Stimulated activated CD8-positive, alpha-beta memory T cell treated with anti-CD3 and anti-CD28 coated beads, Interleukin-15, amount 100 ng/mL, for 48 hours (primary cell): ENCODE measurements at places on chromosomes 5 and 9.

- no peak for DNase-seq
Observed at GRCh38 chr5:61667525-61668218, 335.6 kb downstream of the ZSWIM6 start.

DNA sequence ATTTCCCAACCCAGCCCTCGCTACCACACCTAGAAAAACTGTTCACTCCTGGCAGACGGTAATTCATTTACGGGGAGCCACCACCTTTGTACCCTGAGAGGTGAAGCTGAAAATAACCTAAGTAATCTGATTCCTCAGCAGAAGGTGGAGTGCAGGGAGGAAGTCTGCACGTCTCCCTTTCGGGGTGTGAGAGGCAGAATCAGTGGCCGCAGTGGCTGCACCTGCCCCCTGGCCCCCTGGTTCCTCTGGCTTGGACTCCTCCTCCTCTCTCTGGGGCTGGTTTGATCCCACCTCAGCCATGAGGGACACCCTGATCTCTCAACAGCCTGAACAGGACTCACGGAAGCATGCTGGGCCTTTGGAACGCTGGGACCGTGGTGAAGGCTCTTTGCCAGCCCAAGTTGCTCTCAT lies 10.5 kb downstream of the TMEM174 start:
- no peak for DNase-seq

DNA sequence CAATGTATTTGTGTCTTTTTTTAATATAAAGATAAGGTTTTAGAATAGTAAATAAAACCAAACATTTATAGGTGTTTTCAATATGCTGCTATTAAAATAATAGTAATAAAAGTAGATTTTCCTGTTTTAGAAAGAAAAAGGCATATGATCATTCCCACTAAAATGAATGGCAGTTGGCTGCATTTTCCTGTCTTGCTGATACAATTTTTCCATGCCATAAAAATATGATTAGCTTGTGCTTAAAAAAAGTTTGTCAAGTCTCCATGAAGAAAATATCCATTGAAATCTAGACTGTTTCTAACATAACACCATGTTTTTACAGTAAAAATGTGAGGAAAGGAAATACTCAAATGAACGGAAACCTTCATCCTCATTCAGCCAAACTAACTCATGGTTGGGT lies 65.0 kb downstream of the FBXL7 start:
- no peak for DNase-seq

GRCh38 chr5:94181895-94182294 lies 436.5 kb downstream of the KIAA0825 start:
- no peak for DNase-seq

GRCh38 chr9:135082536-135082935 lies 4.9 kb upstream of the OLFM1 start:
- no peak for DNase-seq

DNA sequence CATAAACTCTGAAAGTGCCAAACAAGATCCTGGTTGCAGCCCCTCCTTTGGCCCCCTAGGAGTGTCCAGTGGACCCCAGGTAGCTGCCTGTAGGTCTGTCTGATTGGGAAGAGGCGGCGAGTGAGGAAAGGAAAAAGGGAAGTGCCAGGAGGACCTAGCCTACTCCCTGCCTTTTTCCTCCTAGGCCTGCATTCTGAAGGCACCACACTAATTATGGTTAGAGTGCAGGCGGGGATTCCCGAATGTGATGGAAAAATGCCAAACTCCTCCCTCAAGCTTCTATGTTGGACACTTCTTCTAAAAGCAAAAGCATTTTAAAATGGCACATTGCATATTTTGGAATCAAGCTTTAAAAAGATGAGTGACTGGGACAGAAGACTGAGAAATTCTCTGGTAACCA lies 83.2 kb upstream of the SMIM15 start:
- DNase-seq: no peak

GRCh38 chr5:126514131-126514557 lies 80.9 kb downstream of the ALDH7A1 start:
- DNase-seq: no peak

DNA sequence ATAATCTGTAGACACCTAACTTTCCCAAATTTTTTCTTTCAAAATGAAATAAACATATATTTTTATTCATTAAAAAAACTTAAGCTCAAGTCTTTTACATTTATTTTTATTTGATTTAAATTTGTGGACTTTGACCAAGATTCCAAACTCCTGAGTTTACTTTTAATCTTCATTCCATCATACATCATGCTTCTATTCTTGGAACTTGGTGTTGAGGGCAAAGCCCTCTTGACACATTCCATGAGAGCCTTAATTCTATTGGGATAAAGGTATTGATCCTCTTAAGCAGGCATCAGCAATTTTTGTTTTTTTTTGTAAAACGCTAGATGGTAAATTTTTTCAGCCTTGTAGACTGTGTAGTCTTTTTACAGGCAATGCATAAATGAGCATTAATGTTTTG lies 53.6 kb downstream of the FBXO4 start:
- DNase-seq: no peak

DNA sequence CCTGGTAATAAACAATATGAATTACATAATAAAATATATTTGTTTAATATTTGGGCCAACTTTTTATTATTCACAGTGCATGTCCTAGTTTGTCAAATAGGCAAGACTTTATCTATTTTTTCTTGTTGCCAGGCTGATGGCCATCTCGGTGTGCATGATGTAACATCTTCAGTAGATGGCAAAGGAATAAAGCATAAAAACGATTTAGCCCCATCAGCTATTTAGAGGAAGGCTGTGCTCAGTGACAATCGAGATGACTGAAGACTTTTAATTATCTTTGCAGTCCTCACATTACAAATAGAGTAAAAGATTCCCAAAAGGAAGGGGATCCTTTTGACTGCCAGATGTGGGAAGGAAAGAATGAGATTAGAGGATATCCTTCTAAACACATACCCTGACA lies 358.5 kb downstream of the PTPRD start:
- DNase-seq: no peak

DNA sequence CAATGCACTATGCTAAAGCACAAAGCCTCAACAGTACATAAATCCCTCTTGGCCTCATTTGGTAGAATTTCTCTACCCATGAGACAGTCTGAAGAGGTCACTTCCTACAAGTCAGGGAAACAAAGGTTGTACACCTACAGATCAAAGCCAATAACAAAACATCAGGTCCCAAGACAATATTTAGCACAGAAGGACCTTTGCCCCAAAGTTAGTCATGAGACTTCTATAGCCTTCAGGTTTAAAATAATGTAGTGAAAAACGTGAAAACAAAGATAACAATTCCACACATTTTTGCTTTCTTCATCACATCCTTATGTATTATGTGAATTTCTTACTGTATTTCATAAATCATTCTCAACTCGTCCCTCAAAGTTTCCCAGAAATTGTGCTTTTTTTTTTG lies 15.8 kb downstream of the AFF4 start:
- DNase-seq: no peak

- DNase-seq: no peak
Observed at GRCh38 chr9:115923410-115923809, 230.2 kb upstream of the PAPPA start.

- DNase-seq: no peak
Observed at GRCh38 chr5:75651575-75652238, 40.5 kb downstream of the ANKDD1B start.

DNA sequence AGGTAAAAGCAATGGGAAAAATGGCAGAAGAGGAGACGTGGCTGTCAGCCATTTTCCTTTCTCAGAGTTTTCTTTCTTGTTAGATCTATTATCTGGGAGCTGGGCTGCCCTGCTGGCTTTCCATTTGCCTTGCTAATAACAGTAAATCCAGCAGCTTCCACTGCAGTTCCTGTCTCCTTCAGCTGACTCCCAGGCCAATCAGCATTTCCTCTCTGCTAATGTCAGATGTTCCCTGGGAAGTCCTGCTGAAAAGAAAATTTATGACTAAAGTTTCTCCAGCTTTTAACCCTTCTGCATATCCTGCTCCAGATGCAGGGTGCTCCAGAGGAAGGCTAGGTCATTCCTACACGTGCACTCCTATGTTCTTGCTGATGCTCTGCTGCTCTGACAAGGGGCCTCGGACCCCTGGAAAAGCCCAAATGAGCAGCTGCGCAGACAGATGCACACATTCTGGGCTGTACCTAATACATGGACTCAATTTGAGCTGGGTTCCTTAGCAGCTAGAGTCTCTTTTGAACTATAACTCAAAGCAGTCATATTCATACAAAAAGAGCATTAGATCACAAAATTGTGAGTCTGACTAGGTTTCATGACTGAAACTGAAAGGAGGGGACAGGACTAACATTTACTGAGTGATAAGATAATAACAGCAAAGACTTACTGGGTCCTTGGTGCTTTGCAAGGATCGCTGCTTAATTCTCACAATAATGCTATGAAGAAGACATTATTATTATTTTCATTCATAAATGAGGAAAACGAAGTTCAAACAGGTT lies 182.2 kb downstream of the MAPKAP1 start:
- no peak for DNase-seq

DNA sequence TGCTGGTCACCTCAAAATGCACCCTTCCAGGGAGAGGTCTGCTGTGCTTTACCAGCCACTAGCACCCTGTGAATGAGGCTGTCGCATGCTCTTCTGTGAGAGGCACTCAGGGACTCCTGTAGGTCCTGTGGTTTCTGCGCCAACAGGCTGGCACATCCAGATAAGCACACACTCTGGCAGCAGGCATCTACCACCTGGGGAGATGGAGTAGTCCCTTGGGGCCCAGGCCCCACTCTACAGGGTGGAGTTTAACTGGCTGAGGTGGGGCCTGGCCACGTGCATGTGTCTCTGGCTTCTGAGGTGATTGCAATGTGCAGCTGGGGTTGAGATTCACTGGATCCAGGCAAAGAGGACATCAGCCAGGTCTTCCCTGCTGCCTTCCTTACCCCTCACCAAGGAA lies 32.3 kb downstream of the TMEM174 start:
- no peak for DNase-seq

DNA sequence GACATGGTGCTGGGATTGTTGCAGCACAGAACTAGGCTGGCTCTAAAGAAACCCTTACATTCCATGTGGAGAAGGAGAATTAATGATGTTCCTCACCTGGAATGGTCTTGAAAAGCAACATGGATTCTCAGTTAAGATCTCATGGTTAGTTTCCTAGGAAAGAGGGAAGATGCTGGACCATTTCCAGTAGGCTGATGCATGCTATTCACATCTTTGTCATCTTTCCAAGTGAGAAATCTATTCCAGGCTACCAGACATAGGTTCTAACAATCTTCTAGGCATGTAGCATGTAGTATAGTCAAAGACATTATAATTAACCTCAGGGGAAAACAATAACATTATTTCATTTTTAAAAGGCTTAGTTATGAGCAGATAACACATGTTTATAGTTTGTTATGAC lies 44.3 kb downstream of the TMEM252 start:
- no peak for DNase-seq

DNA sequence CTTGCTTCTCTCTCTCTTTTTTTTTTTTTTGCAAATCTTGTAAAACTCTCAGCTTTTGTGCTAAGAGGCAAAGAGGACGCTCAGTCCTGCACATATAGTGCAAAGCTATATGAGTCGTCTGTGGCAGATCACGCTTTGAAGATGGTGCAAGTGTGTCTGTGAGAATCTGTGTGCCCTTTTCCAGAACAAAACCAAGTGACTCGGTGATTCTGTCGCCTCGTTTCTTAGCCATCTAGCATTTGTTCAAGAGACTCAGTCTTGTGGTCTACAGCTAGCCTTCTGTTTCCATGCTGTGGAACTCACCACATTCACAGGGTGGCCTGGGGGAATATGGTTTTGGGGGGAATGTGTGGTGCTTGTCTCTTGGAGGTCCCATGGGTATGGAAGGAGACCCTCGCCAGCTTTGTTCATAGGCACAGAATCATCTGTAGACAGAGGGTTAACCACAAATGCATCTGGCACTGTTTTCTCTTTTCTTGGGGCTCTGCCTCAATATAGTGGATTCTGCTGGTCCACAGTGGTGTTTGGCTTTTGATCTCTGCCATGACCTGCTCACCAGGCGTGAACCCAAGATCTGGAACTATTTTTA lies 82.1 kb downstream of the C9orf152 start:
- DNase-seq: no peak

DNA sequence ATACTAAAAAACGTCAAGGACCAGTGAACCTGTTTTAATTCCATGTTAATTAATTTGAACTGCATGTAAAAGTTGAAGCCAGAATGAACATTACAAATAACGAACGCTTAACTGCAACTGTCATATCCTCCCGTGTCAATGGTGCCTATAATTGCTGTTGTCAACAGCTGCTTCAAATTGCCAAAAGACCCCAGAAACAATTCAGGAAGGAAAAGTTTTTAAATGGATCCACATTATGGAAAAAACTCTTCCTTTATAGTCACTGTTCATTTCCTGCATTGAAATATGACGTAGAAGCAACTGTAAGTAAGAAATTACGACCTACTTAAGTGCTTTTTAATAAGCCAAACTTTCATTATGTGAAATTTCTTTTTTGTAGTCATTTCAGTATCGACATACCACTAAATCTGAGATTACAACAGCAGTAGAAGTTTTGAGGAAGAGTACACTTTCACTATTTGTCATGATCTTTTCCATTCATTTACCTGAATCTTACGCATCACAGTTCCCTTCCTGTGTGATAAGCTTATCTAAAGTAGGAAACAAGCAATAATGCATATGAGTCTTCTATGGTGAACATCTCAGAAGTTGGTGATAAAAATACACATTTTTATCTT lies 37.8 kb downstream of the MEF2C start:
- DNase-seq: no peak

GRCh38 chr5:110769000-110769681 lies 30.3 kb downstream of the SLC25A46 start:
- no peak for DNase-seq

DNA sequence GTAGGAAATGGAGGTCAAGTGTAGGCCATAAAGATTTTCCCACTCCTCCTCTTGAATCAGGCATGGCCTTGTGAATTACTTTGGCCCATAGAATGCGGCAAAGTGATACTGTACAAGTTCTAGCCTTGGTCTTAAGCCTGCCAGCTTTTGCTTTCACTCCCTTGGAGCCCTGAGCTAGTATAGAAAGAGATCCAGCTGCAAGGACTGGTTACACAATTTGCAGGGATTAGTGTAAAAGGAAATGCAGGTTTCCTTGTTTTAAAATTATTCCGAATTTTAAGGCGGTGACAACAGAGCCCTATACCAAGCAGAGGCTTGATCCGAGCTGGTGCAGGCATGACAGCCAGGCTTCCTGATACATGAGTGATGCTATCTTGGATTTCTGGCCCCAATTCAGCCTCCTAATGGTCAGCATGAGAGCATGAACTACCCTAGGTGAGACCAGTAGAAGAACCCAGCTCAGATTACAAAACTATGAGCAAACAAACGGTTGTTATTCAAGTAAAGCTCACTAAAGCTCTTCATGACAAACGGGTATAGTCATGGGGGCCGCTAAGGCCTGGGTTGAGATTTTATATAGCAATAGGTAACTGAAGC lies 257.9 kb downstream of the DOCK8 start:
- DNase-seq: no peak

GRCh38 chr5:115072266-115073064 lies 97.2 kb downstream of the TRIM36 start:
- no peak for DNase-seq
